Osteoblast (primary cell): ENCODE measurements at places on chromosomes 2 and 18. TPM values are rescaled to one million over a fixed set of nuclear protein-coding genes. Genes with fewer than 3 reads are reported as not detected.

GRCh38 chr2:39416140-39416539 lies 20.9 kb downstream of the MAP4K3 start:
- H3K4me1 ChIP-seq, result peaks cover 61% of the 10 kb centered on the region
- no peaks in the 10 kb centered on the region for H3K27me3 ChIP-seq
- no peak overlapping the region for H3K4me3 ChIP-seq
- H3K27ac ChIP-seq, result no peak overlapping the region

- no peak overlapping the region for H3K4me3 ChIP-seq
- no peaks in the 10 kb centered on the region for H3K27me3 ChIP-seq
- no peak for DNase-seq
- no peak overlapping the region for H3K27ac ChIP-seq
Measured at GRCh38 chr18:31977270-31977872, 34.4 kb upstream of the TRAPPC8 start.

GRCh38 chr2:58984731-58985130 lies 743.6 kb upstream of the FANCL start:
- no peak overlapping the region for H3K27ac ChIP-seq
- H3K36me3 ChIP-seq, result no peaks in the 10 kb centered on the region
- no peak overlapping the region for H3K4me3 ChIP-seq
- H3K27me3 ChIP-seq, result no peaks in the 10 kb centered on the region
- no peak for DNase-seq

- H3K4me3 ChIP-seq, result peak overlapping the region; percentile 92
- peaks cover 14% of the 10 kb centered on the region for H3K36me3 ChIP-seq
- H3K4me1 ChIP-seq, result peaks cover 29% of the 10 kb centered on the region
- peak overlapping the region; percentile 98 for H3K27ac ChIP-seq
- H3K27me3 ChIP-seq, result no peaks in the 10 kb centered on the region
- DNase-seq, result peak; percentile 79
Measured at GRCh38 chr18:3245853-3246634, 1.6 kb upstream of the MYL12A start.

The ZBTB14 gene
- total RNA-seq, result 16.3 and 20.0 TPM in 2 replicates

- peaks cover 42% of the 10 kb centered on the region for H3K4me1 ChIP-seq
- H3K27ac ChIP-seq, result peak overlapping the region; percentile 81
- peak; percentile 84 for DNase-seq
- no peaks in the 10 kb centered on the region for H3K36me3 ChIP-seq
- H3K4me3 ChIP-seq, result no peak overlapping the region
Measured at GRCh38 chr2:20609349-20609994, 41.4 kb downstream of the HS1BP3 start.

DNA sequence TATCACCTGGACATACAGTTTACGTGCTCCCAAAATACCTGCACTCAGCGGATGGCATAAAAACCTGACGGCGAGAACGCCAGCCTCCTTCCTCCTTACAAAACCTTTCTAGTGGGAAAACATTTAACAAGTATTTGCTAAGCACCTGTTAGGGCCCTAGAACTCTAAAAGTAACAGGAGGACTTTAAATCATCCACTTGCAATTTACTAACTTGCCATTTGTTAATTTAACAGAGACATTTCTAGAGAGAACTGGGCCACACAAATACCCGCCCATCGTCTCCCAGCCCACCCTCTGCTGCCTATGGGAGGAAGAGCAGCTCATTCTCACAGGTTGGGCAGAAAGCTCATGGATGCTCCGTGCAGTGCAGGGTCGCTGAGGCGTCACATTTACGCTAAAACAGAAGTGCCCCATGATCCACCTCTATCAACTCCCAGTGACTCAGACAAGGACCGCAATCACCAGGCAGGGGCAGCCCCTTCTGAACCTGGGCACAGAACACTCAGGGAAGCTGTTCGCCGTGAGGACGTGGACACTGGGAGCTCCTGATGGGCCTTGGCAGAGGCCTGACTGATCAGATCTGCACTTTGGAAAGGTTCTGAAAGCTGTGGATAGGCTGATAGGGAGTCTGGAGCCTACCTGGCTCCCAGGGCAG lies 106.9 kb downstream of the HDAC4 start:
- no peak overlapping the region for H3K27ac ChIP-seq
- no peak overlapping the region for H3K4me3 ChIP-seq
- H3K4me1 ChIP-seq, result peaks cover 13% of the 10 kb centered on the region
- no peaks in the 10 kb centered on the region for H3K27me3 ChIP-seq
- DNase-seq, result peak; percentile 48

The SOS1 gene
- 21.8 and 28.6 TPM in 2 replicates for total RNA-seq

The THADA gene
- 38.0 and 39.4 TPM in 2 replicates for total RNA-seq

The ABCG8 gene
- total RNA-seq, result not detected in 2 replicates

- H3K36me3 ChIP-seq, result peaks cover 56% of the 10 kb centered on the region
- H3K27me3 ChIP-seq, result no peaks in the 10 kb centered on the region
- H3K4me3 ChIP-seq, result no peak overlapping the region
- peaks cover 7% of the 10 kb centered on the region for H3K4me1 ChIP-seq
- H3K27ac ChIP-seq, result peak overlapping the region; percentile 43
Measured at GRCh38 chr2:53913721-53914120, 54.0 kb upstream of the GPR75 start.

DNA sequence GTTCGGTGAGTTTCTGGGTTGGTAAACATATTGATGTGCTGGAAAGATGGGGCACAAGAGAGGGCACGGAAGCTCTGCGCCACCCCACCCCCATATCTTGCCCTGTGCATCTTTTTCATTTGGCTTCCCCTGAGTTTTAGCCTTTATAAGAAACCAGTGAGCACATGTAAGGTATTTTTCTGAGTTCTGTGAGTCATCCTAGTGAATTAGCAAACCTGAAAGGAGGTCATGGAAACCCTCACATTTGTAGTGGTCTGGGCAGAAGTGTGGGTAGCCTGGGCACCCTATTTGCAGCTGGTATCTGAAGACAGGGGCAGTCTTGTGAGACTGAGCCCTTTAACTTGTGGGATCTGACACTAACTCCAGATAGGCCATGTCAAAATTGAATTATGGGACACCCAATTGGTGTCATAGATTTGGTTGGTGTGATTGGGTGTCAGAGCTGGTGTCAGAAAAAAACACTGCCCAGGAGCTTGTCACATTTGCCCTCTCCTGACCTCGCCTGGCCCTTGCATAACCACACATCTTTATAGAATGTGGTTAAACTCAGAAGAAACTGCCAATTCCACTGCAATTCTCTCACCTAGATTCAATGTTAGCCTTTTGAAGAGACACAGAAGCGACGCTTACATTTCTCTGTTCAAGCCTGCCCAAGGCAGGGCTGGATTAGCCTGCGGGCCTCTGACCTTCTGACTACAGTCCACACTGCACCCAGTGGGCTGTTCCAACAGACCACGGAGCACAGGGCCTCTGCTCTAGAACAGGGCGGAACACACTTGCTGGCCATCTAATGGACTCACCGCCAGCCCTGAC lies 12.0 kb upstream of the GALM start:
- no peak overlapping the region for H3K4me3 ChIP-seq
- no peaks in the 10 kb centered on the region for H3K4me1 ChIP-seq
- H3K27me3 ChIP-seq, result no peaks in the 10 kb centered on the region
- no peak for DNase-seq
- H3K27ac ChIP-seq, result no peak overlapping the region

DNA sequence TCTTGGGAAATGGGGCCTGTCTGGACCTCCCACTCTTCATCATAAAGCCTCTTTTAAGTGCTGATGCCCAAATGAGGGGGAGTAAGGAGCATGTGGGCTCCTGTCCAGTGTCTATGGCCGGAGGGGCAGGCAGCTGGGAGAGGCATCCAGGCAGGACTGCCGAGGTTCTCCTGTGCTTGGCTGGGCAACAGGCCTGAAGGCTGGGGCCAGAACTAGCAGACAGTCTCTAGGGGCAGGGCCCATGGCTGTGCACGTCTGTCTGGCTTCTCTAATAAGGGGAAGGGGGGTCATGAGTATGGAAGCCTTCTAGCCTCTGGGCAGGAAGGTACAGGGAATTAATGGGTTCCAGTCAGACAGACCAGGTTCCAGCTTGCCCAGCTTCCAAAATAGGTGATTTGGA lies 128.6 kb downstream of the SMAD2 start:
- H3K4me3 ChIP-seq, result no peak overlapping the region
- DNase-seq, result no peak
- H3K27me3 ChIP-seq, result peaks cover 3% of the 10 kb centered on the region
- H3K36me3 ChIP-seq, result no peaks in the 10 kb centered on the region
- no peaks in the 10 kb centered on the region for H3K4me1 ChIP-seq
